ENCODE measurements at places on chromosomes 5 and 9.

DNA sequence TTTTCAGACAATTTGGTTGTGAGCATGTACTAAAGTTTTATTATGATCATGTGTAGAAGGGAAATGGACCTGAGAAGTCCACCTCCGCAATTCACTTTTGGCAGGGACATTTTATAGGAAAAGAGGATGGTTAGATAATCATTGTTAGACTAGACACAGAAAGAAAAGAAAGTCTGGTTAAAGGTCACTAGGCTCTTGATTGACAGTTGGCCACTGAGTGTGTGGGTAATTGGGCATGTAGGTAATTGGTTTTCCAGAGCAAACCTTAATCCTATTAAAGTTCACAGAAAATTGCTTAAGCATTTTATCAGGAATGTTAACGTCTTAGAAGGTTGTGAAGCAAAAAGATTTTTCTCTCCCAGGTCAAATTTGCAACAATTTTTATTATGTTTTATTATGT, 158.5 kb upstream of the CLINT1 start:
- no peak for DNase-seq

- no peak for DNase-seq
These were observed 14.4 kb upstream of the GDA start for GRCh38 chr9:72134801-72135200.

- no peak for DNase-seq
These were observed 162.9 kb downstream of the TTLL11 start for GRCh38 chr9:121929893-121930875.

GRCh38 chr5:137727623-137728022, 8.3 kb downstream of the KLHL3 start:
- no peak for DNase-seq

DNA sequence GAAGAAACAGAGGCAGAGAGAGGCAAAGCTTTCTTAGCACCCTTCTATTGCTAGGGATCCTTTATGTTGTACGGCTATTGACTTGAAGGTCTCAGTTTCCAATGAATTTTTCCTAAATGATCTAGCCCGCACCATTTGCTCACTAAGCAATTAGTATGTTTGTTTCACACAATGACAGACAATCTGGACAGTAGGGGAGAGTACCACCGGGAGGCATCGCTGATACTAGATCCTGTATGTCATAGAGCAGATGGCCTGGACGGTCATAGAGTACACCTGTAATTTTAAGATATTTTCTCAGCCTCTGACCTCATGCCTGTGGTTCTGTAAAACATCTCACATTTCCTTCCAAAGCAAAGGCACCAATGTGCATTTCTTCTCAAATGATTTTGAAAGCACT, 194.3 kb downstream of the TLE4 start:
- DNase-seq, result no peak

DNA sequence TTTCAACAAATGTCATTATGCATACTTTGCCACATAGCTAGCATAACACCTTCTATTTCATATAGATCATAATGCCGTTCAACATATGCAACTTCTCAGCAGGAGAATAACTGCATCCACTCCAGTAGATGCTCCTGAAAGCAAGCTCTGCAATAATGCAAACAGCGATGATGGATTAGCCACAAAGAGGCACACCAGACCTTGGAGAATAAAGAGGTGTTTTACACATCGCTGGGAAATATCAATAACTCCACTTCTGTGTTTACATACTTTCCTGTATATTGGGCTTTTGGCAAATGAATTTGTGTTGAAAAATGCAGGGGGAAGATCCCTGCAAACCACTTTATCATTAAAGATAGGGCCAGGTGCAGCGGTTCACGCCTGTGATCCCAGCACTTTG, 271.5 kb upstream of the PANK3 start:
- no peak for DNase-seq

GRCh38 chr5:53067641-53068040, 41.9 kb downstream of the MOCS2 start:
- no peak for DNase-seq

DNA sequence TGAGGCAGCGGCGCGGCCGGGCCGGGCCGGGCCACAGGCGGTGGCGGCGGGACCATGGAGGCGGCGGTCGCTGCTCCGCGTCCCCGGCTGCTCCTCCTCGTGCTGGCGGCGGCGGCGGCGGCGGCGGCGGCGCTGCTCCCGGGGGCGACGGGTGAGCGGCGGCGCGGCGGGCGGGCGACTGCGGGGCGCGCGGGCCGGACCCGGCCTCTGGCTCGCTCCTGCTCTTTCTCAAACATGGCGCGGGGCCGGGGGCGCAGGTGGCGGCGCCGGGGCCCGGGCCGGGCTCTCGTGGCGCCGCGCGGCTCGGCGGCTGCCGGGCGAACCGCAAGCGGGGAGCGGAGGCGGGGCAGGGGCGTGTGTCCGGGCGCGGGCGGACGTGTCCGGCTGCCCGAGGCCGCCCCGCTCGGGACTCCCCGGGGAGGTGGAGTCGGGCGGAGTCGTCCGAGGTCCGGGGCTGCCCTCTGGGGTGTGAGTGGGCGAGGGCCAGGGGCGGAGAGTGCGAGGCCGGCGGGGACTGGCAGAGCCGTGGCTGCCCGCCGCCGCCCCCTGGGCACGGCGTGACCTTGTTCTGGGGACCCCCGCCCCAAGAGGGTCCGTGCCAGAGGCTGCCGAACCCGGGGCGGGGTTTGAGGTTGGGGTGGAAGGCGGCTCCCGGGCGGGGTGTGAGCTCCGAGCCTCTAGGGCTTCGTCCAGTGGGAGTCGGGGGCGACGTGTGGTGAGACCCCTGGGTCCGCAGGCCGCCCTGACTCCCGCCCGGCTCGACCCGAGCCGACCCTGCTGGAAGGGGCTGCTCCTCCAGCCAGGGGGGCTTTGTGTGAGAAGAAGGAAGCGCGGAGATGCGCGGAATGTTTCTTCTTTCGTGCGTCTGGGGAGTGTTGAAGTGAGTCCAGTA, 485 bp downstream of the TGFBR1 start:
- no peak for DNase-seq

- DNase-seq, result no peak
These were observed 26.9 kb upstream of the CEP120 start for GRCh38 chr5:123450114-123450513.

- no peak for DNase-seq
These were observed 209.1 kb downstream of the FAM114A2 start for GRCh38 chr5:153829510-153830065.

DNA sequence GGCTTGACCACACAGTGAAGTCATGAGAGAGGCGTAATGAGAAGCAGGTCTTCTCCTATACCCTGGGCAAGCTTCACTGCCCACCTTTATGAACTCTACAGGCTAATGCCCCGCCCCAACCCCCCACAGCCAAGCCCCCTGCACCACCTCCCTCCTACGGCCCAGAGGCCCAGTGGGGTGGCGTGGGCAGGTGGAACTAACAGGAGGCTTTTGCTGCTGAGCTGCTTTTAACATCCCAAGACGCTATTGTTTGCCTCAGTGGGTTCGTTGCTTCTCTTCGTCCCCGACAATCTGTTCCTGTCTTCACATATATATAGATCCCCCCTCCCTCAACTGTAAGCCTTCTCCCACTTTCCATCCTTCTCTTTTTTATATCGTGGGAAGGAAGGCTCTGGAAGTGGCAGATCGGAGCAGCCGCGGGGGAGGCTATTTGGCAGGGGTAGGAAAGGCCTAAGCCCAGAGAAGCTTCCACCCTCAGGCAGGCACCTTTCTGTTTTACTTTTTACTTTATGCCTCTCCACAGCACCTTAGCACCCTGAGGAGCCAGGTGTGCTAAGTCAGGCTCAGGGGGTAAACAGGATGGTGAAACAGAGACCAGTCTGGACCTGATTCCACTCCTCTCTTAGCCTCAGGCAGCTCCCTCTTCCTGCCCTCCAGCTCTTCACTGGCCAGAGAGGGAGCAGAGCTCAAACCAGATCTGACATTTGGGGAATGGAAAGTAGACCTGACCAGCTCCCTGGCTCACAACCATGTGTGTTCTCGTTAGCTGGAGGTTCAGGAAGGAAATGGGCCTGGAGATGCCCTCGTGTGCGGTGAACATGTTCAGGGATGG, 26.5 kb downstream of the CD74 start:
- no peak for DNase-seq

- DNase-seq, result no peak
These were observed 12.0 kb upstream of the CCL27 start for GRCh38 chr9:34674440-34674839.

GRCh38 chr5:90985341-90985740, 397.8 kb downstream of the ARRDC3 start:
- no peak for DNase-seq

DNA sequence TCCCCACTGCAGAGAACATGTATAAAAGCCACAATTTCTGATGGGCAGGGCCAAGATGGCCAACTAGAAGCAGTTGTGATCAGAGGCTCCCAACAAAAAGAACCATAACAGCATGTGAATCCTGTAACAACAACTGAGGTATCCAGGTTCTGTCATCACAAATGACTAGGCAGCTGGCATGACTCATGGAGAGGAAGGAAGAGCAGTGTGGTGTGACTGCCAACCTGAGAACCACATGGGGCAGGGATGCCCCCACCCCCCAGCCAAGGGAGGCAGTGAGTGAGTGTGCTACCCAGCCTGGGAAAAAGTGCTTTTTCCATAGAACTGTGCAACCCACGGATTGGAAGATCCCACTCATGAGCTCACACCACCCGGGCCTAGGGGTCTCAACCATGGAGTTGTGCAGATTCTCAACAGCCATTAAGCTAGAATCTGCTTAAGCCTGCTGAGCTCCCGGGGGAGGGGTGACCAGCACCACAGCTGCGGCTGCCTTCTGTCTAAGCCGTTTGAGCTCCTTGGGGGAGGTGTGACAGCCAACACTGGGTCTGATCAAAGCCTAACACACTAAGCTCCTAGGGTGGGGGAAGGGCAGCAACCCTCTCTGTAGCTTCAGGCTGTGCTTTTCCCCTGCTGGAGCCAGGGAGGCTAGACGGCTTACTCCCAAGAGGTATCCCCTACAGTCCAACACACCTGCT, 80.1 kb upstream of the DMAC1 start:
- DNase-seq, result no peak

GRCh38 chr9:122223435-122223834, 5.3 kb downstream of the LHX6 start:
- no peak for DNase-seq

- DNase-seq, result no peak
These were observed 423 bp downstream of the IPPK start for GRCh38 chr9:92669527-92669889.

DNA sequence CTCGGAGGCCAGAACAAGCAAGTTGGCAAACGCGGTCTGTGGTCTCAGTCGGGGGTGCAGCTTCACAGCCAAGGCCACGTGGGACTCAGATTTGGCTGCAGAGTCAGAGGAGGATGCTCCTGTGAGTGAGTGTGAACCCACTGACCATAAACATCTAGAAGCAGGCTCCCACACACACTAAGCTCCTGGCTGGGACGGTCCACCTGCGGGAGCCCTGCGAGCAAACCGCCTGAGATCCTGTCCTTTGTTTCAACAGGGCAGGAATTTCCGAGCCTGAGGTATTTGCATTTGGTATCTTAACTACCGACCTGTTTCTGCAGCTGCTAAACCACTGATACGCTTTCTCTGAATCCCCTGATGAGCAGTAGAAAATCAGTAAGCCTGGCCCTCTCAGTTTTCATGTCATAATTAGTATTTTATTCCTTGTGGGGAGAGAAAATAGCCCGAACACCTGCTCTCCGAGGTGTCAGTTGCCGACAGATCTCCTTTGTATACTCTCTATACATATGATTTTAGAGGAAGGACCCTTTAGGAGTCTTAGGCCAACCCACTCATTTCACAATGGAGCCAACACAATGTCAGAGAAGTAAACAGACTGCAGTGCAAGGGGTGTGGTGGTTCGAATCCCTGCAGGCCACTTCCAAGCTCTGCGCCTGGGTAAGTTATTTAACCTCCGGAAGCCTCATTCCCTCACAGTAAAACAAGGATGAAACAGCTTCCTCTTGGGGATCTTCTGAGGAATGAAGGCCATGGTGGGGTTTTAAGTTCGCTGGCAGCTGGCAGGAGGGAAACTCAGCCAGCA, 40.9 kb upstream of the PWWP2A start:
- DNase-seq, result no peak
